ENCODE measurements at places on chromosomes 1 and 21.
A peak's percentile ranks its signal among the peaks of the same experiment; 100 is the strongest.

DNA sequence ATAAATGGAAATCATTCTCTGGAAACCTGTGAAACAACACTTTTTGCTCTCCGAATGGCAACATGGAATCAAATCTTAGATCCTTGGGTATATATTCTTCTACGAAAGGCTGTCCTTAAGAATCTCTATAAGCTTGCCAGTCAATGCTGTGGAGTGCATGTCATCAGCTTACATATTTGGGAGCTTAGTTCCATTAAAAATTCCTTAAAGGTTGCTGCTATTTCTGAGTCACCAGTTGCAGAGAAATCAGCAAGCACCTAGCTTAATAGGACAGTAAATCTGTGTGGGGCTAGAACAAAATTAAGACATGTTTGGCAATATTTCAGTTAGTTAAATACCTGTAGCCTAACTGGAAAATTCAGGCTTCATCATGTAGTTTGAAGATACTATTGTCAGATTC is 45.7 kb downstream of the PTGFR start:
- DNase-seq, result peak; percentile 34

GRCh38 chr1:226656601-226657277 is 82.3 kb downstream of the ITPKB start:
- peak; percentile 25 for DNase-seq

DNA sequence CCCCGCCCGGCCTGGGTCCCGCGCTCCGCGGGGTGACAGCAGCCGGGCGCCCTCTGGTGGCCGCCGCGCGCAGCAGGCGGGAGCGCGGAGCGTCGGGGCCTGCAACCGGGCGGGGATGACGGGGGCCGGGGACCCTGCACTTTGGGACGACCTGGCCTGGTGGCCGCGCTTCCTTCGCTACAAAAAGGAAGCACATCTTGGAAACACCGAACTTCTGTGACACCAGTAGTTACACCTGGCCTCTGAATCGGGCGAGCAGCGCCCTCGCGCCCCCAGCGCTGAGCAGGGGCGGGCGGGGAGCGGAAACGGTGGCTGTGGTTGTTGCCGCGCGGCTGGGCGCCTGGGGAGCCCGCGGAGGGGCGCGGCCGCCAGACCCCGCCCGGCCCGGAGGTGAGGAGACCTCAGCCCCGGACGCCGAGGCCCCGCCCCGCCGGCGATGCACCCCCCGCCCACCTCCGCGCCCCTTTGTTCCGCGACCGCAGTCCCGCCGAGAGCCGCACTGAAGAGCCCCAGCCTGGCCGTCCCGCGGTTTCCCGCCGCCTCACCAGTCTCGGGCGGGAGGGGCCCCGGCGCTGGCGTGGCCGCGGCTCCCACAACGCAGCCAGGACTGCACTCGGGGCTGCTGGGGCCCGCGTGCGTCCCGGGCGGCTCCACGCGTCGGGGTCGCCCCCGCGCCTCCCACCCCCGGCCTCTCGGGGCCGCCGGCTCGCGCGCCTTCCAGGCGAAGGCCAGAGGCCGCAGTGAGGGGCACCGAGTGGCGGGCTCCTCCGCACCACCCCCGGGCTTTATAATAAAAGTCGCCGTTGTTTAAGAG is 59.3 kb downstream of the H3-3A start:
- DNase-seq, result no peak

DNA sequence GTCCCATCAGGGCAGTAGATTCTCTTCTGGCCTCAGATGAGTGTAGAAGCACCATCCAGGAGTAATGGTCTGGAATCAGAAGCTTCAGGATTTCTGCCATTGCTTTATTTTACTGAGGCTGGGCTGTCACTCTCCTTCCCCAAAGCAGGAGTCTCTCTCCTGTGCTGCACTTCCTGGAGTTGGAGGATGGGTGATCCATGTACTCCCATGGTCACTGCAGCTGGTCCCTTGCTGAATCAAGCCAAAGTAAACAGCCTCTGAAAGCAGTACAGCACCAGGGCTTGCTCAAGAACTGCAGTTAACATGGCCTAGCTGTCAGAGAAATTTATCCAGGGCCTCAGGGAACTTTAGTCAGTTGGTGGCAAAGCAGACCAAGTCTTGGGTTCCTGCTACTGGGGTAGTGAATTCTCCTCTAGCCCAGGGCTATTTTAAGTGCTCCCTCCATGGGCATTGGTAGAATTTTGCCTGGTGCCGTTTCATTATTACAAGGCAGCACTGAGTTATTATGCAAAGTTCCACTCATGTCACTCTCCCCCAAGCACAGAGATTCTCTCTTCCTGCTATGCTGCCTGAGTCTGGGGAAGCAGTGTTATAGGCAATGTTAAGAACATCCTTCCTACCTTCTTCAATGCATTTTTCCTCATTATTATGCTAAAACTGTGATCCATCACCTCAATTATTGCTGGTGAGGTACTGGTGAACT is 29.5 kb downstream of the DRAM2 start:
- DNase-seq, result no peak

DNA sequence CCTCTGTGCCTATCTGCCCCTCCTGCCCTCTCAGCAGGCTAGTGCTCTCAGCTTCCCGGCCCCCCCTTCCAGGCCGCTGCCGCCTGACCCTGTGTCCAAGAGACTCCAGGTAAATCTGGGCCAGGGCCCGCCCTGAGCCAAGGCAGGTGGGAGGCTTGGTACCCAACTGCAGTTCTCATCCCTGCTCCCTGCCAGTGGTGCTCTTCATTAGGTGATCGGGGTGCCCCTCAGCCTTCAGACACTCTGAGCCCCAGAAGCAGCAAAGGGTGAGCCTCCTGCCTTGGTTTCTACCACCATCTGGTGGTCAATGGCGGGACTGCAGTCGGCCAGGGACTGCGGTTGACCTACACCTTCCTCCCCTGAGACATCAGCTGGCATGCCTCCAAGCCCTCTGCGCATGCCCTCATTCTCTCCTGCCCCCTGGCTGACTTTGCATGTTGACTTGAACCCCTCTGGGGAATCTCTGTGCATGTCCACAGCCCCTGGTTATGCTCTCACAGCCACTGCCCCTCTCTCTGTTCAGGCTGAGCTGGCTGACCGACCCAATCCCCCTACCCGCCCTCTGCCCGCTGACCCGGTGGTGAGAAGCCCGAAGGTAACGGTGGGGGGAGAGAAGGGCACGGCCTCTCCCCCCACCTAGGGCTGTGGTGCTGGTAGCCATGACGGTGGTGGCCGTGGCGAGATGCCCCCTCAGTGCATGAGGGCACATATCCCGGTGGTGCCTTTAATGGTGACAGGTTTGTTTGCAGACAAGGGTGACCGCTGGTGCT is 2.0 kb upstream of the EFNA4 start:
- DNase-seq, result peak; percentile 75

DNA sequence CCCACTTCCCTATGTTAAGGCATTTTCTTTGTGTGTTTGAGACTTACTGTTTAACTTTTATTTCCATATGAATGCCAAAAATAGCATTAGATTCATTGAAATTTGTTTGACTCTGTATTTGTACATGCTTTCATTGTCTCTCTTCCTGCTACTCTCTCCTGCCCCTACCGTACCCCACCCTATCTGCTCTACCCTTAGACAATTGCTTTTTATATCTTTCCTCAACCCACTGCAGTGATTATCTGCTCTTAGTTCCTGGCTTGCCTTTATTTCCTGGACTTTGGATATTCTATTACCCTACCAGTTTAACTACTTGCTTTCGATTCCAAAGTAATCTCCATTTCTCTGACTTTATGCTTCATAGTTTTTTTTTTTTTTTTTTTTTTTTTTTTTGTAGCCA is 10.5 kb downstream of the RAVER2 start:
- DNase-seq, result no peak

DNA sequence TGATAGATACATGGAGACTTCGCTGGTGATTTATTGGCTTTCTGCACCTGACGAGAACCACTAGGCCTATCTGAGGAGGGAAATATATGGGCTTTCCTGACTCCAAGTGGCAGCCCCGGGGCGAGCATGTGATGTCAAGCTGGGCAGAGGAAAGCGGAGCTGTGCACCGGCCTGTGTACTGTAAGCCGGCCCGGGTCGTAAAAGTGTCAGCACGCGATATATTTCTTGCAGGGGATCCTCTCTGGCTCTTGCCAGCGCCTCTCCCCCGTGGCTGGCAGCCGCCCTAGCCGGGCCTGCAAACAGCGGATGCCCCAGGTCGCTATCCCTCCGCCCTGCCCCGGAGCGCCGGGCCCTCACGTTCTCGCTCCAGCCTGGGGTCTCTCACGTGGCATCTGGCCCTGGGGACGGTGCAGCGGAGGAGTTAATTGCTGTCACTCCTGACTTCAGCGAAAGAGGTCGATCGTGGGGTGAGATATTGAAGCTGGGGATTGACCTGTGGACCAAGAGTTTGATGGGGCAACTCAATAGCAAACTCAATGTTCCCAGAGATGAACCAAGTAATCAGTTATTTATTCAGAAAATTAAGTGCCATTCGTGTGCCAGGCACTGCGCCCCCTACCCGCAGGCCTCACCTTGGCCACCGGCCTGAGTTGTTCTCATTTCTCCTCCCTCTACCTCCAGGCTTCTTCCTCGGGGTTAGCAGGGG is 41.0 kb upstream of the HAO2 start:
- DNase-seq, result no peak

- peak; percentile 92 for DNase-seq
Measured at GRCh38 chr1:51661081-51661518, 44.2 kb downstream of the OSBPL9 start.

- DNase-seq, result no peak
Measured at GRCh38 chr1:36471830-36472641, 7.9 kb upstream of the MRPS15 start.

GRCh38 chr1:217721692-217722091 is 90.5 kb downstream of the SPATA17 start:
- peak; percentile 22 for DNase-seq

DNA sequence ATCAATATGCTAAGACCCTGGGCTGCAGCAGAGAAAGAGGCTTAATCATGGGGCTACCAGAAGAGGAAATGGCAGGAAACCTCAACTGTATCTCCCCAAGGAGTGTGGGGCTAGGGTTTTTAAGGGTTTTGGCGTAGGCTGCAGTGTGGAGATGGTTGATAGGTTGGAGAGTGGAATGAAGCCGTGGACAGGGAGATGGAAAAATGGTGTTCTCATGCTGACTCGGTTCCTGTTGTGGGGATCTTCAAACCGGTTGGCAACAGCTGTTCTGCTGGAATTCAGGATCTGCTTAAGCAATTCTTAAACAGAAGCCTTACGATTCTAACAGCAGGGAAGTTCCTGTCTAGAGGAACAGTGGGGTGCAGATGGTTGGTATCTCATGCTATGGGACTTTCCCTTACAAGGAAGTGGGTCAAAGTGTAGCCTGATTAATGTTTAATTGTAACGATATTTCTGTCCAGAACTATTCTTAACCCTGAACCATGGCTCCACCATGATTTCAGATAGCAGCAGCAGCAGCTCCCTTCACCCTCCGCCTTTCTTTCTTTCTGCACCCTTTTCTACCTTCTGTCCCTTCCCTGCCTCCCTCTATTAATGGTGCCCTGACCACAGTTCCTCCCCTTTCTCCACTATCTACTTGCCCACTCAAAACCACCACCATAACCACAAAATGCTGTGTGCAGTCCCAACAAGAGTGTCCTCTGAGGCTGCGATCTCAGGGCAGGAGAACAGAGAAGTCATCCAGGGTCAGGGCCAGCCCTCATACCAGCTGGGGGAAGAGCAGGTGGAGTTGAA is 30.8 kb downstream of the RSPH1 start:
- DNase-seq, result no peak

- DNase-seq, result no peak
Measured at GRCh38 chr21:37172646-37173045, 94.5 kb downstream of the VPS26C start.

- DNase-seq, result no peak
Measured at GRCh38 chr1:218557731-218558130, 212.6 kb downstream of the TGFB2 start.

DNA sequence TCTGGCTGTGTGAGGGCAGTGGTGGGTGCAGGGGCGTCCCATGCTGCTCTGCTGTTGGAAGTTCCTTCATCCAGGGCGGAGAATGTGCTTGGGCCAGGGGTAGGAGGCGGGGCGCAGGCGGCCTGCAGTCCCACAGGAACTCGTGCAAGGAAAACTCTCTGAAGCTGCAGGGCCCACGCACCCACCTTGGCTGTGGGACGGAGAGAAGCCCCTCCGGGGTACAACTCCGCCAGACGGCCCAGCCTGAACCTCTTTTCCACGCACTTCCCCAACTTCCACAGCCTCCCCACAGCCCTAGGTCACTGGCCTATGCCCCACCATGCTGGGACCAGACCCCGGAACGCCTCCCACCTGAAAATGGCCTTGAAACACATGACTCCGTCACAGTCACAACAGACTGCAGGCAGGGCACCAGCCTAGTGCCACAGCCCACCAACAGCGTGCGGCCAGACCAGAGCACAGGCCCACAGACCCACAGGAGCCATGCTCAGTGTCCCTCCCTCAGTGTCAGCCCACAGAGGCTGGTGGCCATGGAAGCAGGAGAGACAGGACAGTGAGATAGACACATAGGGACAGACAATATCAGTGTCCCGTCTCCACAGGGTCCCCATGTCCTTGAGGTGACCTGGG is 47.8 kb downstream of the WNT9A start:
- DNase-seq, result no peak

- no peak for DNase-seq
Measured at GRCh38 chr1:238331557-238331956, 440.8 kb upstream of the ZP4 start.

All from NCI-H226 (cell line).